Stimulated activated CD4-positive, alpha-beta T cell treated with anti-CD3 and anti-CD28 coated beads, Interleukin-4, amount 100 ng/mL, for 24 hours (primary cell): ENCODE measurements at places on chromosomes 3 and 15.
A peak's percentile ranks its signal among the peaks of the same experiment; 100 is the strongest.

GRCh38 chr3:122680475-122681283 lies at the start of gene PARP14:
TSS of gene PARP14 (plus strand) at chr3:122680839. CDS start at chr3:122680884, 45 bp downstream.
- peak; percentile 64 for DNase-seq

DNA sequence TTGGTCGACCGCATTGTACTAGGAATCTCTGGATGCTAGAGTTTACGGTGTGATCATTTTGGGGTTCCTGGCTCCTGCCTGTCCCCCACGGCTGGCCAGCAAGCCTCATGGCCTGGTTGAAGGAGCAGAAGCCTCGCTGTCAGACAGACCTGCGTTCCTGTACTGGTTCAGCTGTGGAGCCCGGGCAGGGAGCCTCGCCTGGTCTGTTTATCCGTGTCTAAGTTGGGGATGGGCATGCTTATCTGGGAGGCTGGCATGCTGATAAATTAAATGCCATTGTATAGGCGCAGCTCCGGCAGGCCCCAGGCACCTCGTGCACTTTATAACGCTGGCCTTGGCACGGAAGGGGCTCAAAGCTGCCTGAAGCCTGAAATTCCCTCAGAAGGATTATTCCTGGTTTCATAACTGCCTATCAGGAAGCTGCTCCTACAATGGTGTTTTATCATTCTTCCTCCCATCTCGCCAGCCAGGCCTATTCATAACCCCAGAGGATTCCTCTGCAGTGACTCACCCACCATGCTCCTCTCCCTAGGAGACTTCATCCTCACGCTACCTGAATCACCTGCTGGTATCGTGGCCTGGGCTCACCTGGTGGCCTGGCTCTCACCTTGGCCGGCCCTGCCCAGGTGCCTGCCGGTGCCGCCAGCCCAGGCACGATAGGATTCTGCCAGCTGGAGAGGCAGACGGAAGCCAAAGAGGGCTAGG lies 110.9 kb downstream of the ASB7 start:
- no peak for DNase-seq

DNA sequence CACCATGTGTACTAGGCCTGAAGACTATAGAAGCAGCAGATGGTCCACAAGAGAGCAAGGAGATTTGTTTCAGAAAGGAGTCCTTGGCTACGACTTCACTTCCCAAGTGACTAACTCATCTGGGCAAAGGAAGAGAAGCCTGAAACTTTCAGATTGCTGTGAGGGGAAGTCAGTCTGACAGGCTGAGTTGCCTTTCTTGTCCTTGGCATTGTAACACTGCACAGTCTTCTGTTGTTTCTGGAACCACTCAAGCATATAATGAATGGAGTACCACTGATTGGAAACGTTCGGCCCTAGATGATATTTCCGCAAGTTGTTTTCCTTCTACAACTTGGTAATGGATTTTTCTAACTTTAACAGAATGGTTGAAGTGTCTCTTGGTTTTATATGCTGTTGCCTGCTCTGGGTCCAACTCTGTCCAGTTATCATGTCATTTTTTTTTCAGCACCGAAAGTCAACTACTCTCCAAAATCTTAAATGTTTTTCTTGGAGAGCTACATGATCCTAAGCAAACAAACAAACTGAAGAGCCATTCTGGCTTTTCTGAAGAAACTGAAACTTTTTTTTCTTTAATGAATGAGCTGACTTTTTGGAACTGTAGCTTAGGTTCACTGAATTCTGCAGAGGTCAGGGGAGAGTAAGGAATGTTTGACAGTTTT lies 685.7 kb downstream of the MECOM start:
- DNase-seq = no peak

- DNase-seq = no peak
These were observed 8.9 kb downstream of the RNF7 start for GRCh38 chr3:141746962-141747361.

DNA sequence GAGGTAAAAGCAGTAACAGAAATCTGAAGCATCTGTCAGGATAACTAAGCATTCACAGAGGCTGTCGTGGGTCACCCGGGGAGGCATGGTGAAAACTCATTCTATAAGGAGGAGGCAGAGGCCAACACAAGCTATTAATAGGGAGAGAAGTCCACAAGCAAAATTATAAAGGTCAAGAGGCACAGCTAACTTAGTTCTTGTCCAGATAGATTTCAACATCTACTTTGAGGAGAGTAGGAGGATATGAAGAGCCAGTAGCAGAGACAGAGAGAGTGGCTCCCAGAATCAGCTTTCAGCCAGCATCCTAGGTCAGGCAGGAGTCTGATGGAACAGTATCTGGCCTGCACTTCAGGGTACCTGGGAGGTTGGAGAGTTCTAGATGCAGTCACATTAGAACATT lies 95.3 kb downstream of the STAC start:
- DNase-seq = no peak

GRCh38 chr15:83449250-83449671 lies 2.1 kb downstream of the SH3GL3 start:
- DNase-seq = no peak

DNA sequence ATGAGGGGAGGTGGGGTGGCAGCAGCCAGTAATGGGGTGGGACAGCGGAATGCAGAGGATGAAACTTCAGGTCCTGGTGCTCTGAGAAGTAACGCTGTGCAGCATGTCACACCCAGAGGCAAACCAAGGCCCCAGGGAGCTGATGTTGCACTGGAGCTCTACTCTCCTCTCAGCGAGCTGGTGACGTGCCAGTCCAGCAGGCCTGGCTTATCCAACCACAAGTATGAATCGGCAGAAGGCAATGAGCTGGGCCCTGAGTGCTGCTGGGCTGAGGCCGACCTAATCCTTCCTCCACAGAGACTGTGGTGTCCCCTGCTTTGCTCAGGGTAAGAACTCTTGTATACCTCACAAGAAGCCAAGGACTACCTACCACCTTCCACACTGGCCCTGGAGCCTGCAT lies 30.5 kb downstream of the CD86 start:
- no peak for DNase-seq
